ENCODE measurements at places on chromosomes 6 and 20. TPM values are rescaled to one million over a fixed set of nuclear protein-coding genes. Genes with fewer than 3 reads are reported as not detected.

Gene RTN4IP1
- 6.5 TPM for total RNA-seq

Gene ULBP3
- 6.3 TPM for total RNA-seq

Gene FAM184A
- 2.2 TPM for total RNA-seq

Gene CAGE1
- 0.47 TPM for total RNA-seq

Gene SLC35D3
- total RNA-seq: not detected

Gene CSNK2A1
- 271 TPM for total RNA-seq

Gene CLPSL2
- total RNA-seq: not detected

Gene LY6G6F
- total RNA-seq: not detected

Gene DLL1
- total RNA-seq: 1.4 TPM

Gene MUCL3
- total RNA-seq: not detected

Gene PLA2G7
- not detected for total RNA-seq

Gene MAS1
- total RNA-seq: not detected

Gene RAET1G
- total RNA-seq: 8.3 TPM

Gene POM121L2
- total RNA-seq: not detected

Gene RIPOR2
- 4.9 TPM for total RNA-seq

Gene GTSF1L
- total RNA-seq: not detected

Gene OPN5
- not detected for total RNA-seq

Gene TRIM10
- not detected for total RNA-seq

Gene TTPAL
- 35.4 TPM for total RNA-seq

Gene PRPH2
- total RNA-seq: not detected

Gene HLA-DOB
- 0.56 TPM for total RNA-seq

Measured in MCF 10A (cell line).